ENCODE measurements at places on chromosomes 7 and 10.

GRCh38 chr10:132186488-132187429 lies at the start of gene DPYSL4:
Gene DPYSL4, plus strand, starts transcription at chr10:132186948. Its CDS starts 116 bp downstream, at chr10:132187064.
- peak; percentile 91 for DNase-seq

GRCh38 chr7:66576646-66577045 lies 52.0 kb upstream of the KCTD7 start:
- DNase-seq: no peak

DNA sequence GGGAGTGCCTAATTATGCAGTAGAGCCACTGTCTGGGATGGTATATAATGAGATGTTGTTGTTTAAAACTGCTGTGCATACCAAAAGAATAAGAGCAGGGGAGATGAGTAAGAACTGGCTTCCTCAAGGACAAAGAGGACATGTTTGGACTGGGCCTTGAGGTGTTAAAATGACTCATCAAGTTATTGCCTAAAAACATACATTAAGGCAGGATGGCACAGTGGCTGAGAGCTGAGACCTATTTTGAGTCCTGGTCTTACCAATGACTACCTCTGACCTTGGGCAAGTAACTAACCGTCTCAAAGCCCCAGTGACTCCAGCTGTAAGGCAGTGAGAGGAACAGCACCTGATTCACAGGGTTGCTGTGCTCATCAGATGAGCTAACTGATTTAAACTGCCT lies 71.1 kb downstream of the CFAP58 start:
- no peak for DNase-seq

DNA sequence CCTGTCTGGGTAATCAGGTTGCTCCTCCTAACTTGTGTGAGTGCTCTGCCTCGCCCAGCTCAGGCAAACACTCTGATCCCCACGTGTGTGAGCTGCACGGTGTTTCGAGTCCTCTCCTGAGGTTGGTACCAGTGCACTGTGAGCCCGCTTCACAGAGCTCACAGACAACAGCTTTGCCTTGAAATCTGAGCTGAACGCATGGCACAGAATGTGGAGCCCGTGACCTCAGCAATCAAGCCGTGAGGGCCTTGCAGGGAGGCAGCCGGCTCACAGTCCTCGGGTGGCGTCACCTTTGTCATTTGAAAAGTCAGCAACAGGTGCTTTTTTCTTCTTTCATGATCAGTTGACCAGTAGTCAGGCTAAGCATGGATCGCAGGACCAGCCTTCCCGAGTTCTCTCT lies 60.2 kb upstream of the ADGRA1 start:
- no peak for DNase-seq

DNA sequence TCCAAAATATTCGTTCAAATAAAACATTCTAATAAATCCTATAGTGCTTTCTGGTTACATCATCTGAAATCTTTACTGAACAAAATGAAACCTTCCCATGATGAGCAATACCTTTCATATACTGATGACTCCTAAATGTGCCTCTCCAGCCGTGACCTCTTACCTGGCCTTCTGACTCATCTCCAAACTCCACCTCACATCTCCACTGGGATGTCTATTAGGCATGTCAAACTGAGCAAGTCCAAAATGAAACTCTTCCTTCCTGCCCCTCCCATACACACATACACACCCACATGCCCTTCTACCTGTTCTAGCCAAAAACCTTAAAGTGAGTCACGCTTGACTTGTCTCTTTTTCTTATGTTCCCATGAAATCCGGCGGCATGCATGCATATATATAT lies 22.9 kb downstream of the GSAP start:
- no peak for DNase-seq

All from D341Med (cell line).